CD4-positive, alpha-beta T cell treated with Interleukin-12 subunit alpha and Interleukin-12 subunit beta, for 1 hour (primary cell): ENCODE measurements at places on chromosomes 12 and 14.

DNA sequence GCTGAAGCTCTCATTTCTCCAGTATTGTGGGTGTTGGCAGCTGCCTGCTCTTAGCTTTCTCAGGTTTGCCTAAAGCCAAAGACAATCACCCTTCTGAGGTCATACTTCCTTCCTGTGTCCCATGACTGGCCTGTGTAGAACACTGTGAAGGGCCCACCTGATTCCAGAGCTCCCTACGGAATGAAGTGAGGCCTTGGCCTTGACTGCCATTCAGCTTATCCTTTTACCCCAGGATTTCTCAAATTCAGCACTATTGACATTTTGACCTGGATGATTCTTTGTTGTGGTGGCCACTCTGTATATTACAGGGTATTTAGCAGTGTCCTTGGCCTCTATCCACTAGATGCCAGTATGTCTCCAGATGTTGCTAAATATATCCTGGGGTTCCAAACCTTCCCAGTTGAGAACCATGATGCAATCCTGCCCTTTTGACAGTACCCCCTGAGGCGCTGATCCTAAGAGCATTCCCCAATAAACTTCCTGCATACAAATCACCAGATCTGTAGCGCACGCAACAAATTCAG is 112.3 kb upstream of the KRR1 start:
- no peak for DNase-seq

DNA sequence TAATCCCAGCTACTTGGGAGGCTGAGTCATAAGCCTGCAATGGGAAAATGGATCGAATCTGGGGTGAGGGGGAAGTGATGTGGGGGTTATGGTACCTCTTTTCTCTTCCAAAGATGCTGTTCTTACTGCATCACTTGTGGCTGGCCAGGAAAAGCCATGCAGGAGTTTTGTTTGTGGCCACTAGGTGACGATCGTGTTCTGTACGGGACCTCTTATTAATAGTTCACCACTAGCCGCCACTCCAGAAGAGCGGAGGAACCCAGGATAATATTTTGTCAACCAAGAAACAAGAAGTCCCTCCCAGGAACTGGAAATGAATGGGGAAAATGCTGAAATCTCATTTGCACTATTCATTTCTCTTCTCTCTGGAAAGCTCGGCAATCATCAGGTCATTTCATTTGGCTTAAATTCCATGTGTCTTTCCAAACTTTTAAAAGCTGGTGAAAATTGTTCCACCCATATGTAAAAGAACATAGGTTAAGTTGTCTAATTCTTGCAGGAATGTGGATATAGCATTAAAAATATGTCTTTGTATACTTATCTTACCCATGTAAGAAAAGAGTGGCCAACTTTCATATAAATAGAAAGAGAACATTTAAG is 8.9 kb downstream of the GPR65 start:
- peak; percentile 61 for DNase-seq

- DNase-seq = no peak
These were observed 14.2 kb downstream of the RAB21 start for GRCh38 chr12:71768900-71769299.

GRCh38 chr14:96727073-96727472 is 70.1 kb upstream of the VRK1 start:
- DNase-seq = no peak

- no peak for DNase-seq
These were observed 212.8 kb upstream of the SYT1 start for GRCh38 chr12:78651755-78652154.

DNA sequence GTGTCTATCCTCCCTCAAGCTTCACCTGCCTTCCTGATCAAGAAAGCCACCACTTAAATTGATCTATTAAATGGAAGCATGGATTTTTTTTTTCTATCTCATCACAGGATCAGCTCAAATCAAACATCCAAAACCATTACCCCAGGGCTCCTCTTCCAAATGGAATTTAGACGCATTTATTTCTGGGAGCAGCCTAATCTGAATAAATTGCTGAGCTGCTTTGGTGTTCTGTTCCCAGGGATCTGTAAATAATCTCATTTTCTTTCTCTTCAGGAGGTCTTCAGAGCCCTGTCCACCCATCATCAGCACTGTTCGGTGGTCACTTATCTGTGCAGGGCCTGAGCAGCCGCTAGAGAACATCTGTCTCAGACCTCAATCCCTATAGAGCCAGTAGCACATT is 695.4 kb upstream of the TMEM132C start:
- no peak for DNase-seq

DNA sequence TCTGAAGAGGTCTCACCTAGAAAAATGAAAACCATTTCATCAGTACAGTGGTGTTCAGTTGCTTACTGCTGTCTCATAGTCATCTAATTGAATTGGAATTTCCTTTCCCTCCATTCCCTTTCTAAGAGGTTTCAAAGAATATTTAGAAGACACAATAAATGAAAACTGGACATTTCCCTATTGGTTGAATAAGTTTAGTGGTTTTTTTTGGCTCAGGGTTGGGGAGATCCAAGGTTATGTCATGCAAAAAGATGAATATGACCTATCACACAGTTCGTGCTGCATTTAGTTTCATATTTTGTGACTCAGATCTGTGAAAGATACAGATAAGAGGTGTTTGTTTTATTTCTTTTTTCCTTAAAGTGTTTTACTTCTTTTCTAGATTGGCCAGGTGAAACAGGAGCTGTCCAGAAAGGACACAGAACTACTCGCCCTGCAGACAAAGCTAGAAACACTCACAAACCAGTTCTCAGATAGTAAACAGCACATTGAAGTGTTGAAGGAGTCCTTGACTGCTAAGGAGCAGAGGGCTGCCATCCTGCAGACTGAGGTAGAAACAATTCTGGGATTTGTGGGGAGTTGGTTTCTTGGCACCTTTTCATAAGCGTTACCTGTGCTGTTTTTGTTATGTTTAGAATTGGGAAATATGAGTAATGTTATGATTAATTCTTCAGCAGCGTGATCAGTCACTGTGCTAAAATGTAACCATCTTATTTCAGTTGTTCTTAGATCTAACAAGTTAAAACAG is 124.6 kb downstream of the ERC1 start:
- no peak for DNase-seq

- no peak for DNase-seq
These were observed 46.9 kb downstream of the DUSP6 start for GRCh38 chr12:89305373-89305772.

- no peak for DNase-seq
These were observed 47.6 kb downstream of the TRAF3 start for GRCh38 chr14:102824832-102825231.

GRCh38 chr14:75854111-75854799 is 127.5 kb downstream of the TGFB3 start:
- DNase-seq = no peak

GRCh38 chr14:94378527-94379290 is 9.7 kb downstream of the SERPINA1 start:
- no peak for DNase-seq

- DNase-seq = no peak
These were observed 55.8 kb downstream of the STX2 start for GRCh38 chr12:130783110-130783715.

- no peak for DNase-seq
These were observed 28.5 kb upstream of the GCH1 start for GRCh38 chr14:54931101-54931500.

- DNase-seq = no peak
These were observed 365.6 kb downstream of the NELL2 start for GRCh38 chr12:44510510-44510909.

- no peak for DNase-seq
These were observed 93.4 kb upstream of the CPM start for GRCh38 chr12:69026336-69026735.

GRCh38 chr14:89280600-89280999 is 136.4 kb downstream of the FOXN3 start:
- DNase-seq = no peak

- DNase-seq = no peak
These were observed 105.1 kb downstream of the C12orf50 start for GRCh38 chr12:87924149-87924548.

DNA sequence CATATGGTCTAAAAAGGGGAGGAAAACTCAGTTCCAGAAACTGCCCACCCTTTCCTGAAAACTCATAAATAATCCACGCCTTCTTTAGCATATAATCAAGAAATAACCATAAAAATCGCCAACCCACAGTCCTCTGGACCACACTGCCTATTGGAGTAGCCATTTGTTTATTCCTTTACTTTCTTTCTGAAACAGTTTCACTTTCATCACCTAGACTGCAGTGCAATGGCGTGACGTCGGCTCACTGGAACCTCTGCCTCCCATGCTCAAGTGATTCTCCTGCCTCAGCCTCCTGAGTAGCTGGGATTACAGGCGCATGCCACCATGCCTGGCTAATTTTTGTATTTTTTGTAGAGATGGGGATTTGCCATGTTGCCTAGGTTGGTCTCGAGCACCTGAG is 44.2 kb downstream of the CLMN start:
- no peak for DNase-seq

DNA sequence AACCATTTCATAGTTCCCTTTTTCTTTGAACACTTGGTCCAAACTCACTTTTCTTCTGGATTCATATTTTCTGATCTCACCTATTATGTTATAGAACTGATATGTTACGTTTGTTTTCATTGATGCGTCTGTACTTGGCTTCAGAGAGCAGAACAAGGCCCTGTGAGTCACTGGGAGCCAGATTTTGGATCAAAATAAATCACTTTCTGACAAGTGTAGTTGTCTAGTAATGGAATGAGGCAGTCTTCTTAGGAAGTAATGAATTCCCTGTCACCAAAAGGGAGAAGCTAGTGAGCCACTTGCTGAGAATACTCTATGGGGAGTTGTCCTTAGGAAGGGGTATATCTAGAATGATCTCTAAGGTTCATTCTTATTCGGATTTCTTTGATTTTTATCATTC is 10.2 kb downstream of the BICD1 start:
- DNase-seq = no peak

DNA sequence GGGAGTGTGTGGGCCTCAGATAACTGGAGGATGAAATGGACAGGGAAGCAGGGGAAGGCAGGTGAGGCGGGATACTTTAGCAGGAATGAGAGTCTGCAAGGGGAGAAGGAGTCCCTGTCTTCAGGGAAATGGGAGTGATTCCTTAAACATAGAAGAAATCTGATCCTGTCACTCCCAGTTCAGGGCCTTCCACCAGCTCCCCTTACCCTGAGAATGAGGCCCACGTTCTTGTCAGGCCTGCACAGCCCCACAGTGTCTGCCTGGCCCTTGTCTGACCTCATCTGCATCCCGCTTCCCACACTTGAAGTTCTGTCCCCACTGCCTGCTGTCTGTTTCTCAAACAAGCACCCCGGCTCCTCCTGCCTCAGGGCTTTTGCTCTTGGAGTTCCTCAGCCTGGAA is 12.6 kb upstream of the LRP1-AS start:
- DNase-seq = no peak

- no peak for DNase-seq
These were observed 107.6 kb downstream of the C12orf50 start for GRCh38 chr12:87921621-87922020.

DNA sequence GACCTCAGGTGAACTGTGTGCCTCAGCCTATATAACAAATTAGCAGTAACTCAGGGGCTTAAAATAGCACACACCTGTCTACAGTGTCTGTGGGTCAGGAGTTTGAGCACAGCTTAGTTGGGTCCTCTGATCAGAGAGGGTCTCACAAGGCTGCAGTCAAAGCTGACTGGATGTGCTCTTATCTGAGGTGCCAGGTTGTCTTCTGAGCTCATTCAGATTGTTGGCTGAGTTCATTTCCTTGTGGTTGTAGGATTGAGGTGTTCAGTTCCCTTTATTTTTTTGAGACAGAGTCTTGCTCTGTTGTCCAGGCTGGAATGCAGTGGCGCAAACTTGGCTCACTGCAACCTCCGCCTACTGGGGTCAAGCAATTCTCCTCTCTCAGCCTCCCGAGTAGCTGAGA is 164.7 kb downstream of the ADCK1 start:
- no peak for DNase-seq

GRCh38 chr12:113154351-113154973 is 4.9 kb downstream of the CFAP73 start:
- no peak for DNase-seq

- no peak for DNase-seq
These were observed 6.5 kb downstream of the CLEC12B start for GRCh38 chr12:10016881-10017280.

DNA sequence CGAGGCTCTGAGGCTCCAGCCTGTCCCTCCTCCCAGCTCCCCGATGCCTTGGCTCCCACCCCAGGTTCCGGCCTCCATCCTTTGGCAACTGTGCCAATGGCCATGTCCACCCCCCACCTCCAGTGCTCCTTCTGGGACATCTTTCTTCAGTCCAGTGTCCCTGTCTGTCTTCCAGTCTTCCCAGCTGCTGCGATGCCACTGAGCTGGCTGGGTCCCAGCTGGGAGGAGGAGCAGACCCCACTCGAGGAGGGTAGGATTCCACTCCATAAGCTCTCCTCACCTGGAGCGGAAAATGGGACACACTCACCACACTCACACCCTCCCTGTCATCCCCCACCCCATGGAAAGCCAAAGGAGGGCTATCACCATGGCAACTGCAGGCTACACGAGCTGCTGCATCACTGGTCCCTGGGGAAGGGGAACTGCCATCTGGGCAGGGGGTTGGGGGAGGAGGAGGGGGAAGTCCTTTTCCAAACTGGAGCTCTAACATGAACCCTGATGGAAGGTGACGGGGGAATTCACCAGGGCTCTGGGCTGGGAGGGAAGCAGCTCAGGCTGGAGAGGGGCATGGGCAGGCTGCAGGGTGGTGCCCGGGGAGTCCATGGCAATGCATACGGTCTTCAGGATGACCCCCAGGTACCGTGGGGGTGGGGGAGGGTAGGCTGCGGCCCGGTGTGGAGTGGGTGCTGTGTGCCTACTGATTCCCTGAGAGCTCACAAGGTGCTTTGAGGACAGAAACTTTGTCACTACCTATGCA is 94.3 kb downstream of the LRRC74A start:
- no peak for DNase-seq

- DNase-seq = no peak
These were observed 31.8 kb upstream of the DNM1L start for GRCh38 chr12:32647275-32647674.

- no peak for DNase-seq
These were observed 90.3 kb downstream of the RPS6KA5 start for GRCh38 chr14:90970167-90970600.

GRCh38 chr14:34439090-34439489 is 22.9 kb downstream of the SPTSSA start:
- no peak for DNase-seq

- DNase-seq = no peak
These were observed 49.8 kb upstream of the CCDC63 start for GRCh38 chr12:110796952-110797351.

- DNase-seq = no peak
These were observed 245.7 kb downstream of the KCNC2 start for GRCh38 chr12:74963867-74964331.

- no peak for DNase-seq
These were observed 20.5 kb downstream of the ACTN1 start for GRCh38 chr14:68958553-68958952.

- DNase-seq = no peak
These were observed 513 bp downstream of the BCAT1 start for GRCh38 chr12:24948420-24948756.
